Stimulated activated CD8-positive, alpha-beta memory T cell treated with anti-CD3 and anti-CD28 coated beads, Interleukin-4, amount 100 ng/mL, for 4 hours (primary cell): ENCODE measurements at places on chromosomes 13 and 19.

DNA sequence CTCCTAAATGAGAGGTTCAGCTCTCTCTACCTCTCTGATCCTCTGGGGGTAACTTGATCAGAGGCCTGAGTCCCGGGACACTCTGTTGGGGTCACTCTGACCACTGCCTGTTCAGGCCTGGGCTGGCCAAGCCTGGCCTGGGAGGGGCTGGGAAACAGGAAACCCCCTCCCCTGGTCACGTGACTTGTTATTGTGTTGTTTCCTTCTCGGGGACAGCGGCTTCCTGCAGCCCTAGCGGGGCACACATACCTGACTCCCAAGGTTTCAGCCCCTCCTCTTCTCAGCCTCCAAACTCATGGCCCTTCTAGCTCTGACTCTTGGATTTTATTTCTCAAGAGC, at the start of gene USHBP1:
Gene USHBP1, minus strand, starts transcription at position 105 of the 339 bp plus-strand sequence. CDS start 446 bp downstream, outside the sequence.
- no peak for DNase-seq

GRCh38 chr19:46368116-46368515, 21.2 kb downstream of the PPP5C start:
- DNase-seq = no peak

DNA sequence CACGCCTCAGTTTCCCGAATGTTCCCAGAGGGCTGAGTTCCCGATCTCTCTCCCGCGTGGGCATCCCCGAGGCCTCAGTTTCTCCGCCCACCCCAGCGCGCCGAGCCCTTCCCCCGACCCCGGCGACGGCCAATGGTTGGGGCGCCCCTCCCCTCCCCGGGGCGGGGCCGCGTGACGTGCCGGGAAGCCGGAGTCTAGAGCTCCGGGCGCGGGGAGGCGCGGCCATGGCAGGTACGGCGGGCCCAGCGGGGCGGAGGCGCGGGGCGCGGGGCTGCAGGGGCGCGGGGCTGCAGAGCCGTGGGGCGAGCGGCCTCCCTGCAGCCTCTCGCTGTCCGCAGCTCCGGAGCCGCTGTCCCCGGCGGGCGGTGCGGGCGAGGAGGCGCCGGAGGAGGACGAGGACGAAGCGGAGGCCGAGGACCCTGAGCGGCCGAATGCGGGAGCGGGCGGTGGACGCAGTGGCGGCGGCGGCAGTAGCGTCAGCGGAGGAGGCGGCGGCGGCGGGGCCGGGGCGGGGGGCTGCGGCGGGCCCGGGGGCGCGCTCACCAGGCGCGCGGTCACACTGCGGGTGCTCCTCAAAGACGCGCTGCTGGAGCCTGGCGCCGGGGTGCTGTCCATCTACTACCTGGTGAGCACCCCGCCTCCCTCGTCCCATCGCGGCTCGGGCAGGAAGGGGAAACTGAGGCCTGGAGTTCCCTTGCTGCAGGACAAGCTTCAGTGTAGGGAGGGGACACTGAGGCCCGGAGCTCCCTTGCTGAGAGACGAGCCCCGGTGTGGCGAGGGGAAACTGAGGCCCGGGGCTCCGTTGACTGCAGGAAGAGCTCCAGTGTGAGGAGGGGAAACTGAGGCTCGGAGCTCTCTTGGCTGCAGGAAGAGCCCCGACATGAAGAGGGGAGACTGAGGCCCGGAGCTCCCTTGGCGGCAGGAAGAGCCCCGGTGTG, at the start of gene MPND:
Gene MPND, plus strand, starts transcription at position 193 of the 938 bp plus-strand sequence. Its CDS starts 32 bp downstream, at position 225.
- DNase-seq = peak; percentile 84

- DNase-seq = no peak
These were observed 12.5 kb upstream of the MYCBP2 start for GRCh38 chr13:77339408-77339807.

DNA sequence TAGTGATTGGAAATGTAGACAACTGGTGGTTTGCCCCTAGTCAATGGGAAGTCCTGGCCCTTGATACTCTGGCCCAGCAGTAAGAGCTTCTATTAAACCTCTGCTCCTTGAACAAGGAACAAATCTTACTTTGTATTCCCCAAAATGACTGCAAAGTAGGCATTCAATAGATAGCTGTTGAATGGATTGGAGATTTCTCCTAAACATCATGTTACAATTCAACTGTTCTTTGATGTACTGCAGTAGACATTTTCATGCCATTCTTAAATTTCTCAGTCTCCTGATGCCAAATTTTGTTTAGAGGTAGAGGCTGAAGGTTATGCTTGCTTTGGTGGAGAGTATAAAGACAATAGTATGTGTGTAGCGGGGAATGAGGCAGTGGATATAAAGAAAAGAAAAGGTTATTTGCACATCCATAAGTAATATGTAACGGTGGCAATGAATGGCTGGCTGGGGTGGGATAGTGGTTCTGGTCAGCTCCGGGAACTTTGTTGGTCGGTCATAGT, 12.8 kb downstream of the MIR17HG start:
- DNase-seq = no peak

GRCh38 chr13:59483501-59484145, 680.1 kb downstream of the DIAPH3 start:
- DNase-seq = no peak

DNA sequence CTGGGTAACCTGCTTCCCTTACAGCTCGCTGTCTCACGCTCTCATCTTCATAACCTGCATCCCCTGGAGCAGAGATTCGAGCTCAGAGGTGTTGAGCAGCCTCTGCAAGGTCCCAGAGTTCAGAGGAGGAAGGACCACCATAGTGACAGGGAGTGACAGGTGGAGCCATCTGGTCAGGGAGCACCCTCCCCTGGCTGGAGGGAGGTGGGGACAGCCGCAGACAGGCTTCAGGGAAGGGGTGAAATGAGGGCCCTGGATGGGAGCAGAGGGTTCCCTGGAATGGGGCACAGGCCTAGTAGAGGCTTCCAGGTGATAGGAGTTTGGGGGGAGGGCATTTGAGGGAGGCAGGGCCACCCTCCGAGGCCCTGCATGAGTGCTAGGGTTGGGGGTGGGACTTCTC, 82.1 kb downstream of the ZNF429 start:
- no peak for DNase-seq
